ENCODE measurements at places on chromosomes 7 and 10. TPM values are rescaled to one million over a fixed set of nuclear protein-coding genes. Genes with fewer than 3 reads are reported as not detected.

Gene FAM241B
- 2.5 TPM for total RNA-seq

Gene TMEM130
- total RNA-seq = 0.97 TPM

Gene SCART1
- 2.7 TPM for total RNA-seq

Gene NME8
- total RNA-seq = not detected

Gene SUGCT
- total RNA-seq = 9.0 TPM

- no peak overlapping the region for H3K4me3 ChIP-seq
- no peaks in the 10 kb centered on the region for H3K27me3 ChIP-seq
- H3K36me3 ChIP-seq = no peaks in the 10 kb centered on the region
- no peak overlapping the region for H3K27ac ChIP-seq
- no peak for DNase-seq
Measured at GRCh38 chr10:84314275-84314674, 14.1 kb upstream of the CCSER2 start.

- DNase-seq = no peak
- no peak overlapping the region for H3K4me3 ChIP-seq
- H3K27me3 ChIP-seq = no peaks in the 10 kb centered on the region
- H3K36me3 ChIP-seq = no peaks in the 10 kb centered on the region
- no peaks in the 10 kb centered on the region for H3K4me1 ChIP-seq
- no peak overlapping the region for H3K27ac ChIP-seq
Measured at GRCh38 chr10:85891472-85891871, 475.1 kb downstream of the GRID1 start.

DNA sequence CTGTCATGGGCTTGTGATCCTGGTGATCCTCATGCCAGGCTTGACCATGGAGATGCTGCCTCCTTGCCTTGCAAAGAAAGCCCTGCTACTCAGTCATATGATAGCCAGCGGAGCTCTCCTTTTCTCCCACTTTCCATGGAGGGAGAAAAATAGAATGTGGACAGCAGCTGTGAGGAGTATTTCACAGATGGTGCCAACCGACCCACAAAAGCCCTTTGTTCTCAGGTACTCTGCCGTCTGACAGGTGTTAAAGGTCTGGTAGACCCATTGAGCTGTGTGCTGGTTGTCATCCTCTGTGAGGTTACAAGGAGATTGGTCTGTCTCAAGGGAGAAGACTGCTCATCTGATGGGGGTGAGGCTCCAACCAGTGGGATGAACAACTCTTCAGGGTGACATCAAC is 29.5 kb upstream of the COBL start:
- H3K4me1 ChIP-seq = no peaks in the 10 kb centered on the region
- DNase-seq = no peak

GRCh38 chr7:143172354-143172753 is 10.9 kb upstream of the TAS2R39 start:
- DNase-seq = no peak
- no peaks in the 10 kb centered on the region for H3K4me1 ChIP-seq
- H3K27me3 ChIP-seq = no peaks in the 10 kb centered on the region
- H3K36me3 ChIP-seq = no peaks in the 10 kb centered on the region
- H3K27ac ChIP-seq = no peak overlapping the region

DNA sequence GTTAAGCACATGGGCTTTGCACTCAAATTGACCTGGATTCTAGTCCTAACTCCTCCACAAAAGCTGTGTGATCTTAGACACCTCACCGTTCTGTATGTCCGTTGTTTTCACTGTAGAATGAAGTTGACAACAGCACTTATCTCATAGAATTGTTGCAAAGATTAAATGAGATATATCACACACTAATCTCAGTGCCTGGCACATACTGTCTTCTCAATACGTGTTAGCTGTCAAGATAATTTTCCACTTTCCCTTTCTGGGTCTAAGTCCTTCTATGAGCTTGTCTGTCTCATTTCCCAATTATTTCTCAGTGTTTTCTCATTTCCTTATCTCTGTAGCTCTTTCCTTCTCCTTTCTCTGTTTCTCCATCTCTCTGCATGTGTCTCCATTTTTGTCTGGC is 296.6 kb downstream of the KCNMA1 start:
- H3K4me1 ChIP-seq = no peaks in the 10 kb centered on the region
- H3K36me3 ChIP-seq = no peaks in the 10 kb centered on the region

DNA sequence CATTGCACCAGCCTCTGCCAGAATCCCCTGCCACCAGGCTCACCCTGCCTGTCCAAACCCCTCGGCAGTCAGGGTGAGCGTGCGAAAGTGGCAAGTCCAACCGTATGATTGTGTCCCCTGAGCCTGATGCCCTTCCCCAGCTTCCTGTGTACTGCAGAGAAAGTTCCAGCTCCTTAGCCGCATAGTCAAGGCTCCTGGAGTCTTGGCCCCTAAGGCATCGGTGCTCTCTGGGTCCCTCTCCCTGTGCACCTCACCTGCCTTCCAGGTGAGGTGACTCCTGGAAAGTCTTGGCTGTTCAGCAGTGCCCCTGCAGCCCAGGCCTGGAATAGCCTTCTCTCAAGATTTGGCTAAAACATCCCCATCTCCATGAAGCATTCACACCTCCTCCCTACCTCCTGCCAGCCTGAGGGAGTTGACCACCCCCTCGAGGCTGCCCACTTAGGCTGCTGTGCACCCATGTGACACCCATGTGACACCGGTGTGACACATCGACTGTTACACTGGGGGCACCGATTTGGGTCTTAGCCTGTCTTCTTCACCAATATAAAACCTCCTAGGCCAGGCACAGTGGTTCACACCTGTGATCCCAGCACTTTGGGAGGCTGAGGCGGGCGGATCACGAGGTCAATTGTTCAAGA is 56.1 kb upstream of the ELN start:
- H3K36me3 ChIP-seq = no peaks in the 10 kb centered on the region
- H3K27me3 ChIP-seq = no peaks in the 10 kb centered on the region
- no peak for DNase-seq
- H3K27ac ChIP-seq = no peak overlapping the region
- no peak overlapping the region for H3K4me3 ChIP-seq

DNA sequence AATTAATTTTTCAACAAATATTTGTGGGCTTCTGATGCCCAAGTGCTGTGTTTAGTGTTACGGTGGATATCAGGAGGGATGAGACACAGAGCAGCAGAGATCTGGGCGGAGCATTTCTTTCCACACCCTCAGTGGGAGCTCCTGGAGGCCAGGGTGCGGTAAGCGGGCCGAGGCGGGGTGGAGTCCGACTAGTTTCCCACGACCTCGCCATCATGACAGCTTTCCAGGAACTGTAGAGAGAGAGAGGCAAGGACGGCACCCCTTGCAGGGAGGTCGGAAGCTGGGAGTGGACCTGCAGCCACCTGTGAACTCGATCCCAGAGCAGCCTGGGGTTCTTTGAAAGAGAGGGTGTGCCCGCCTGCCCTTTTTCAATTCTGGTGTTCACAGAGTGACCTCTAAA is 128.2 kb downstream of the ACTR3B start:
- H3K4me1 ChIP-seq = no peaks in the 10 kb centered on the region
- no peak overlapping the region for H3K27ac ChIP-seq
- DNase-seq = no peak
- no peak overlapping the region for H3K4me3 ChIP-seq

DNA sequence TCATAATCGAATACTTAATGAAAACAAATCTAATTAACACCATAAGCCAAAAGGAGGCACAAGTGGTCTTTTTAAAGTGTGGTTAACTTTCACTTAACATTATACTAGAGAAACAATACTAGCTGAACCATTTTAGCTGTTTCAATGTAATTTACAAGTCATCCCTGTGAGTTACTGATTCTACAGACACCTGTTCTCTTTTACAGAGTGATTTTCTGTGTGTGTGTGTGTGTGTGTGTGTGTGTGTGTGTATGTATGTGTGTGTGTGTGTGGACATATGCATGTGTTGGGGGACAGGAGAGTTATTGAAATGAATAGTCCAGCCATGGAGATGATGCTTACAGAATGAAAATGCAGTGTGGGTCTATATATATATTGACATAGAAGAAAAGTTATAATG is 200.2 kb downstream of the DNAJC1 start:
- H3K4me3 ChIP-seq = no peak overlapping the region
- H3K27me3 ChIP-seq = peaks cover 4% of the 10 kb centered on the region

DNA sequence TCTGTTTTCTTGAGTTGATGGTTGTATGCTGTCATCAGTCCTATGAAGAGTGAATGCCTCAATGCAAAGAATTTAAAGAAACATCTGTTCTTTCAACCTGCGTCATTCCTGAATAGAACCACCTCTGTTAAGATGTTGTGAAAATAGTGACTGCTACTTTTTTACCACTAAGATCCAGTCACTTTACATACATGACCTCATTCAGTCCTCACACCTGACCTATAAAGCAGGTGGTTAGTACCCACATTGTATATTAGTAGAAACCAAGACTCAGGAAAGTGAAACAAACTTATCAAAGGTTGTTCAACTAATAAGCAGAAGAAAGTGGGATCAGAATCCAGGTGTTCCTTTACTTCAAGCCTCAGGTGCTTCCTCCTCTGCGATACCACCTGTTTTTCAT is 64.8 kb downstream of the ITGB8 start:
- H3K4me3 ChIP-seq = no peak overlapping the region
- no peak for DNase-seq
- H3K36me3 ChIP-seq = no peaks in the 10 kb centered on the region
- H3K4me1 ChIP-seq = no peaks in the 10 kb centered on the region

DNA sequence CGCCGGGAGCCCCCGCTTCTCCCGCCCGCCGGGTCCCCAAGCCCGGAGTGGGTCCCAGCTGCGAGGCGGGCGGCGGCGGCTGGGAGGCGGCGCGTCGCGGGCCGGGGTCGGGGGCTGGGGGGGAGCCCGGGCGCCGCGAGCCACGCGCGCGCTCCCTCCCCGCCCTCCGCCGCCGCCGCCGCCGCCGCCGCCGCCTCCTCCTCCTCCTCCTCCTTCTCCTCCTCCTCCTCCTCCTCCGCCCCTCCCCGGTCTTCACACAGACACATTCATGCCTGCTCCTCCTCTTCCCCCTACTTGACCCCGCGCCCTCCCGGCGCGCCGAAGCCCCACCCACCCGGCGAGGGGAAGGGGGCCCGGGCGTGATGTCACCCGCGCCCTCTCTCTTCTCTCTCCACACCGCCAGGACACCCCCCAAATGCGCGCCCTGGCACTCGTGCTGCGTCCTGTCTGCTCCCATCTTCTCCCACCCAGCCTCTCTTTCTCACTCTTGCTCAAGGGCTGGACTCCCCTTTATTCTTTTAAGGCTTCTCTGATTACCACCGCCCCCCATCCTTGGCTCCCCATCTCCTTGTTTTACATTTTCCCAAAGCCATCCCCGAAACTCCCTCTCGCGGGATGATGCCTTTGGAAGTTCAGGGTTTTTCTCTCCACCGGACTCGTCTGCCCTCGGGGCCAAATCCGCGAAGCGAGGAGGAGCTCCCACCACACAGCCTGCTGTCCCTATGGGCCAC is 967 bp upstream of the GLI3 start:
- peak; percentile 92 for DNase-seq
- H3K4me3 ChIP-seq = peak overlapping the region; percentile 64
- H3K4me1 ChIP-seq = peaks cover 1% of the 10 kb centered on the region
- peak overlapping the region; percentile 98 for H3K27ac ChIP-seq
- no peaks in the 10 kb centered on the region for H3K27me3 ChIP-seq
- no peaks in the 10 kb centered on the region for H3K36me3 ChIP-seq

DNA sequence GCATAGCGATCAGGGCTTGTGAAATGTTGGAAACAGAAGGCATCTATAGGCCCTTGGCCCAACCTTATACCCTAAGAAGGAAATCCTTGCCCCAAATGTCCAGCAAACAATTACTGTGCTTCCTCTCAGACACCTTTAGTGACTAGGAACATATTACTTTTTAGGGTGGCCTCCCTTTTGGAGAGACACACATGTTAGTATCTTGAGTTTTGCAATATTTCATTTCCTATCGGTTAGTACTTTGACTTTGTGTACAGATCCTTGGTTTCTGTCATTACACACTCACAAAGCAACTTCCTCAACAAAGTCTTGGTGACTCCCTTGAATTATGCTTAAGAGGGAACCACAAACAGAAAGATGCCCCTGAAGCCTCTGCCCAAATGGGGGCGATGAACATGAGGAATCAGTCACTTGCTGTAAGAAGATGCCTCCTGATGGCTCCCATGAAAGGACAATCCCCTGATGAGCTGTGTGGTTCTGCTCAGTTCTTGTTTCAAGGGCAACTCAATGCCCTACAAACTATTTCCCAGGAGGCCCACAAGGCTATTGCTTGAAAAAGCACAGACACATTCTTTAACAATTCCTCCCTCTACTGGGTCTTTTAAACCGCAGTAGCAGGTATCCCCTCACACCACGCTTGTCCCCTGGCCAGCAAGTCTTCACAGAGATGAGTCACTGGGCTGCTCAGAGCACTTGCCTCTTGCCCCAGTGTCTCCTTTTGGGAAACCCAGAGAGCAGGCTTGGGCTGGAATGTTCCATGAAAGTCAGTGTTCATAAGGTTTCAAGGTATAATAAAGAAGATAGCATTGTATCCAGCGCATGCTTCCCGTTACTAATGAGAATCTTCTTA is 196.2 kb downstream of the FANK1 start:
- no peaks in the 10 kb centered on the region for H3K36me3 ChIP-seq
- no peak overlapping the region for H3K4me3 ChIP-seq
- no peak overlapping the region for H3K27ac ChIP-seq
- H3K27me3 ChIP-seq = no peaks in the 10 kb centered on the region
- no peak for DNase-seq
- H3K4me1 ChIP-seq = peaks cover 6% of the 10 kb centered on the region

DNA sequence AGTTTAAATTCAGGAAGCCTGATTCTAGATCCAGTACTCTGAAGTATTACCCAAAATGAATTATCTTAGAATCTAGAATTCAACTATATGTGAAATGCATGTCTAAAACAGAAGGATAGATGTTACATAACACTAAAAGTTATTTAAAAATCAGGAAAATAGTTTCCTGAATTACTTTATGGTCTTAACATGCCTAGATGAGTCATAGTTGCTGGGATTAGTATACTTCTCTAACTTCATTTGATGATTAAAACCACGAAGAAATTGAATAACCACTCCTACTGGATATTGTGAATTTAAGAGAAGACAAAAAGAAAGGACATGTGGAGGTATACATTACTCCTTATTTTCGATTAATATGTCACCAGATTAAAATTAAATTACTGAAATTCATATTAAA is 65.5 kb downstream of the ATAD1 start:
- no peaks in the 10 kb centered on the region for H3K4me1 ChIP-seq
- DNase-seq = no peak
- H3K36me3 ChIP-seq = no peaks in the 10 kb centered on the region
- no peak overlapping the region for H3K4me3 ChIP-seq
- H3K27me3 ChIP-seq = no peaks in the 10 kb centered on the region
